Gastroesophageal sphincter (tissue), 4 donors: ENCODE measurements at places on chromosomes 16 and 17. TPM values are rescaled to one million over a fixed set of nuclear protein-coding genes. Genes with fewer than 3 reads are reported as not detected.

DNA sequence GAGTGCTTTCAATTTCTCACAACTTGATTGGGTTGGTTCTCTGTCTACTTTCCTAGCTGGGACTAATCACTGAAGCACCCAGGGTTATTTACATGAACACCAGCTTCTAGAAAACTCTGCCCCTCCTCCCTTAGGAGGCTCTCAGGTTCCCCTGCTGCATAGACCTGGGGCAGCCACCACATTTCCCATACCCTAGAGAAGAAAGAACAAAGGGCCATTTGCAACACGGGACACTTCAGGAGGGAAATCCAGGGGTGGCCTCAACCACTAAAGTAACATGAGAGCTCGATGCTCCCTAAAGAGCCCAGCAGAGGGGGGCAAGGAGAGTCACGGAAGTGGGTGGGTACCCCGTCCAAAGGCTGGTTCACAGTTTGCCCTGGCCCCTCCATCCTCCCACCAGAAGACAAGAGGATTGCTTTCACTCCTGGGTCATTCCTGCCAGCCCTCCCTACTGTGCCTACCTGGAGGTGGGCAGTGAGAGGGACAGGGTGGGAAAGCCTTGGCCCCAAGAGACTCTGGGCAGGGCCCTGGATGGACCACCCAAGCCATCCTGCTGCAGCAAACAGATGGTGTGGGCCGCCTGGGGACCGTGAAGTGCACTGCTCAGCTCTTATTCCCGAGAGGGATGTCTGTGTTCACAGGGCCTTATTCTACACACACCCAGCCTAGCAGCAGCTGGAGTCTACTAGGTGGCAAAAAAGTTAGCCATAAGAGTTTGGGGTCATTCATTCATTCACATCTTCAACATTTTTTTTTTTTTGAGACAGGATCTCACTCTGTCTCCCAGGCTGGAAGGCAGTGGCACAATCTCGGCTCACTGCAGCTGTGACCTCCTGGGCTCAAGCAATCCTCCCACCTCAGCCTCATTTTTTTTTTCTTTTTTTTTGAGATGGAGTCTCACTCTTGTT lies 392.1 kb downstream of the SOX9 start:
- no peak for ATAC-seq

The ASPA gene
- total RNA-seq, result 1.4 TPM

GRCh38 chr16:57617604-57618111 lies 10.8 kb upstream of the ADGRG1 start:
- no peak for ATAC-seq

The HIC1 gene
- total RNA-seq, result 38.6 TPM

GRCh38 chr17:6701719-6702118 lies 11.4 kb downstream of the SLC13A5 start:
- ATAC-seq, result no peak

The GDPD3 gene
- total RNA-seq, result 1.1 TPM

The ADAT1 gene
- 33.0 TPM for total RNA-seq

- no peak for ATAC-seq
Observed at GRCh38 chr17:13230350-13231264, 212.8 kb upstream of the ELAC2 start.

DNA sequence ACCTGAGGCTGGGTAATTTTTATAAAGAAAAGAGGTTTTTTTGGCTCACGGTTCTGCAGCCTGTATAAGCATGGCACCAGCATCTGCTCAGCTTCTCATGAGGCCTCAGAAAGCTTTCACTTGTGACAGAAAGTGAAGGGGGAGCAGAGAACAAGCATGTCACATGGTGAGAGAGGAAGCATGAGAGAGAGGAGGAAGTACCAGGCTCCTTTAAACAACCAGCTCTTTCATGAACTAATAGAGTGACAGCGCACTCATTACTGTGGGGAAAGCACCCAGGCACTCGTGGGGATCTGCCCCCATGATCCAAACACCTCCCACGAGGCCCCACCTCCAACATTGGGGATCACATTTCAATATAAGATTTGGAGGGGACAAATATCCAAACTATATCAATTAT lies 86.8 kb downstream of the USP32 start:
- ATAC-seq, result no peak

GRCh38 chr16:8867216-8867931 lies 1.4 kb downstream of the CARHSP1 start:
- ATAC-seq, result no peak

- peak; percentile 46 for ATAC-seq
Observed at GRCh38 chr16:75385507-75386152, 47.7 kb downstream of the CFDP1 start.

GRCh38 chr16:89983536-89983935 lies 35.0 kb downstream of the DEF8 start:
- ATAC-seq, result no peak

DNA sequence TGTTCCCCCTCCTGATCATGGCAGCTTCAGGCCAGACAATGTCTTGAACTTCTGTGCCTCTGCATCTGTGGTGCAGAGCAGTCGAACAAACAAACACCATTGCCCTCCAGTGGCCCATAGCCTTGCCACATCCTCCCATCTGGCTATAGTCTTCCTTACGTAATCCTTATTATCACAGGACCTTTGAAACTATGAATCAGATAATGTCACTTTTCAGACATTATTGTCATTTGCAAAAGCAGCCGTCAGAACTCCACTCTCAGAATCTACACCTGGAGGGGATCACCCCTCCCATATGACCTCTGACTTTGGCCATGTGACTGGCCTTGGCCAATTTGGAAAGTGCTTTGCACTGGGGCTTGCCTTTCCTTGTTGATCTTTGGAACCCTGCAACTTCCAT lies 387.3 kb downstream of the MAF start:
- no peak for ATAC-seq

GRCh38 chr17:34665150-34665806 lies 85.9 kb downstream of the TMEM132E start:
- no peak for ATAC-seq

DNA sequence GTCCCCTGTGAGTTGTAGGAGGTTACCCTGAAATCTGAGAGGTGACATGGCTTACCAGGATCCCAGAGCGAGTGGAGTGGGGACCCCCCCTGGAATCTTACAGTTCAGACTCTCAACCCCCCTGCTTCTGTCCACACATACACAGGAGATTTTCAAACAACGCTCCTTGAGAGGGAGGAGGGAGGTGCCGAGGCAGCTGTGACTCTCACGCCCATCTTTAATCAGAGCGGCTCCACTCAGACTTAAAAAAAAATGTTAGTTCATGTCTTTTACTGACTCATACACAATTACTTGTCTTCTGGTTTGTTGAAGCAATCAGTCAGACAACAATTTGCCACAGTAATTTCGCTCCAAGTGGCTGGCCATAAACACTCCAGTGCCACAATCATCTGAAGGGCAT lies 15.4 kb upstream of the TMEM220 start:
- peak; percentile 45 for ATAC-seq

DNA sequence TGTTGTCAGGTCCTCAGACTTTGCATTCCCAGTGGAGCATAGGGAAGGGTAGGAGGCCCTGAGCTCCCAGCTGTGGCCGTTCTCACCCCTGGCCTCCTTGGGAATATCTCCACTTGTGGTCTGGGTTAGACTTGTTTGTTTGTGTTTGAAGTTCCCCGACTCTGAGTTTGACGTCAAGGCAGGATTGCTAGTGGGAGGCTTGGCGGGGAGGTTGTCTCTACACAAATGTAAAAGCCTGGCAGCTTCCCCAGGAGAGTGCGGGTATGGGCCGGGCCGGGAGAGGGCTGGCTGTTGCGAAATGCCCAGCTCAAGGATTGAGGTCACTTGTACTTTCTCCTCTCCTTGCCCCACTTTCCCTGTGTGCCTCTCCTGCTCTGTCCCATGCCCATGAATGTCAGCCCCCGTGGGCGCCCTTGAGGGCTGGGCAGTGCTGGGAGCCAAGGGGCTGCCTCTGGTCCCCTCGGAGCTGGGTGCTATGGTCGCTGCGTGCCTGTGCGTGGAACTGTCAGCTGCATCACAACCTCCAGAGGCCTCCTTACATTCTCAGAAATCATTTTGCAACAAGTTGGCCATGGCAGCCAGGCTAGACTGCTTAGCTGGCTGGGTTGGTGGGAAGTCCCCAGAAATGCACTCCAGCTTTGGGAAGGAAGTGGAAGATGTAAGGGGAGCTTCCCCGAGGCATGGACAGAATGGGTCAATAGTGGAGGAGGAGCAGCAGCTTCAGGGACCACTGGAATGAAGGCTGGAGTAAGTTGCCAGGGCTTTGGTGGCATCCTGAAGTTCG lies 84.3 kb downstream of the KSR1 start:
- ATAC-seq, result peak; percentile 87

DNA sequence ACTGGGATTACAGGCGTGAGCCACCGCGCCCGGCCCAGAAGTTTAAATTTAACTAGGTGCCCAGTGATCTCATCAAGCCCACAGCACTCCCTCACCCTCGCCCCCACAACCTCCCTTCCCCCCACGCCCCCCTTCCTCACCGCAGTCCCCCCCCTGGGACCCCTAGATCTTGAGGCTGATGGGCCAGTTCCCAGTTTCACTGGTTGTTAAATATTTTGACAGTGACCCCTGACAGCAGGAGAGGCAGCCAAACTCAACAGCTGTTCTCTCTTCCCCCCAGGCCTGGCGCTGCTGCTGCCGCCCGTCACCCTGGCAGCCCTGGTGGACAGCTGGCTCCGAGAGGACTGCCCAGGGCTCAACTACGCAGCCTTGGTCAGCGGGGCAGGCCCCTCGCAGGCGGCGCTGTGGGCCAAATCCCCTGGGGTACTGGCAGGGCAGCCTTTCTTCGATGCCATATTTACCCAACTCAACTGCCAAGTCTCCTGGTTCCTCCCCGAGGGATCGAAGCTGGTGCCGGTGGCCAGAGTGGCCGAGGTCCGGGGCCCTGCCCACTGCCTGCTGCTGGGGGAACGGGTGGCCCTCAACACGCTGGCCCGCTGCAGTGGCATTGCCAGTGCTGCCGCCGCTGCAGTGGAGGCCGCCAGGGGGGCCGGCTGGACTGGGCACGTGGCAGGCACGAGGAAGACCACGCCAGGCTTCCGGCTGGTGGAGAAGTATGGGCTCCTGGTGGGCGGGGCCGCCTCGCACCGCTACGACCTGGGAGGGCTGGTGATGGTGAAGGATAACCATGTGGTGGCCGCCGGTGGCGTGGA lies 15.6 kb downstream of the QPRT start:
- ATAC-seq, result no peak

DNA sequence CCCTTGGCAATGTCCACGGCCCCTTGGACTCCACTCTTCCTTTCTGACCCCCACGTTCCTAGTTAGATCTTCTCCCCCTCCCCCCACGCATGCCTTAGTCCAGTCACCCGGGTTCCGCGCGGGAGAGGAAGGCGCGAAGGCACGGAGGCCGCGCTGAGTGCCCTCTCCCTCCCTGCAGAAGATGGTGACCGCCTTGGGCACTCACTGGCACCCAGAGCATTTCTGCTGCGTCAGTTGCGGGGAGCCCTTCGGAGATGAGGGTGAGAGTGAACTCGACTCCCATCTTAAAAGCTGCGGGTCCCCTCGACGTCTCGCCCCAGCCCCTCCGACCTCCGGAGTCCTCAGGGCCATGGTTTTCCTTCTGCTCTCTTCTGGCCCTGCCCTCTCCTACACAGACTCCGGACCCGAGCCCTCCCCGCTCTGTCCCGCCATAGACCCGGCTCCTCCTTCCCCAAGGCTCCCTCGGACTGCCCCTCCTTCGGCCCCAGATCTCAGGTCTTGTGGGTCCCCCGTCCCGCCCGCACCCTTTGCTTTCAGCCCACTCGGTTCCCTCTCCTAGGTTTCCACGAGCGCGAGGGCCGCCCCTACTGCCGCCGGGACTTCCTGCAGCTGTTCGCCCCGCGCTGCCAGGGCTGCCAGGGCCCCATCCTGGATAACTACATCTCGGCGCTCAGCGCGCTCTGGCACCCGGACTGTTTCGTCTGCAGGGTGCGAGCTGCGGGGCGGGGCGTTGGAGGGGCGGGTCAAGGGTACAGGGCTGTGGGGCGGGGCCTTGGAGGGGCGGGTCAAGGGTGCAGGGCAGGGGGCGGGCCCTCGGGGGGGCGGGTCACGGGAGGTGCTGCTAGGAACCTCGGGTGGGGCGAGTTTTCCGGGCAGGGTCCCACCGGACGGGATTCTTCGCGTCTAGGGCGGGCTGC lies 4.6 kb downstream of the TGFB1I1 start:
- no peak for ATAC-seq

- no peak for ATAC-seq
Observed at GRCh38 chr17:79137015-79137788, 62.6 kb downstream of the ENGASE start.

DNA sequence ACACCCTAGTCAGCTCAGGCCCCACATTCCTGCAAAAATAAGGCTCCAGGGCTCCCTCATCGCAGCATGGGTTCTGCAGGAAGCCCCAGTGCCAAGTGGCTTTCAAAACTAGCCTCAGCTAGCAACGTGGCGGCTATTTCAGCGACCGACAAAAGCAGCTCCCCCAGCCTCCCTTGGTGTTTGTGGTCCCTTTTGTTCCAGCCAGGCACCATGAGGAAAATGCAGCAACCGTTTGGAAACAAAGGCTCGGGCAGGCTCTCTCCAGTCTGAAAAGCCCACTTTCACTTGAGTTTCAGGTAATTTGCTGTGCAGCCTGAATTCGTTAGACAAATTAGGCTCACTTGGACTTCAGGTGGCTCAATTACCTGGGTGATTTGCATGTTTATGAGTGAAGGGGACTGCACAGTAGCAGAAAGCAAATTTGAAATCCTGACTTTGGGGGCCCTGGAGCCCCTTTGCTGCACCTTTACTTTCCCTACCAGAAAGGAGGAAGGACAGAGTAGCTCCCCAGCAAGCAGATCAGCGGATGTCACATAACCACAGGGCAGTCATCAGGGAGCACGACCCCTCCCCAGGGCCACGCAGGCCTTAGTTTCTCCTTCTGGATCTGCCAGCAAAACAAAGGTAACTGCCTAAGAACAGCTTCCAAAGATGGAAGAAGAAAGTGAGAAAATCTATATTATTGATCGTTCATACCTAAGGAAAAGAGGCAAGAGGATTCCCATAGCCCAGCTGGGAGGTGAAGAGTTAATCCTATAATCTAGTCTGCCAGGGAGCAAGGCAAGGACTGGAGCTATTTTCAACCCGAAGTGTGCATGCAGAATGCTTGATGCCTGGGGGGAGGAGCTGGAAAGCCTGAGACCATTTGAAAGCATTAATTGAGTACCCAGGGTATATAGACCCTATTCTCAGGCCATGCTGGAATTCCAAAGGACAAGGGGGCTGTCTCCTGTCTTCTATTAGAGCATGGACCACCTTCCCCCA lies 143.1 kb upstream of the SDK2 start:
- ATAC-seq, result no peak

The KRTAP16-1 gene
- total RNA-seq, result not detected

The NHLRC4 gene
- 0.47 TPM for total RNA-seq

The SMIM36 gene
- not detected for total RNA-seq

GRCh38 chr17:67503184-67503583 lies 126.1 kb downstream of the PITPNC1 start:
- no peak for ATAC-seq
